ENCODE measurements at places on chromosomes 7 and 10.

- no peak for DNase-seq
Observed at GRCh38 chr7:133606991-133607390, 354.1 kb downstream of the EXOC4 start.

GRCh38 chr7:98051118-98051744, 55.4 kb upstream of the LMTK2 start:
- DNase-seq, result peak; percentile 39

GRCh38 chr7:47503281-47503680, 78.6 kb downstream of the TNS3 start:
- DNase-seq, result no peak

DNA sequence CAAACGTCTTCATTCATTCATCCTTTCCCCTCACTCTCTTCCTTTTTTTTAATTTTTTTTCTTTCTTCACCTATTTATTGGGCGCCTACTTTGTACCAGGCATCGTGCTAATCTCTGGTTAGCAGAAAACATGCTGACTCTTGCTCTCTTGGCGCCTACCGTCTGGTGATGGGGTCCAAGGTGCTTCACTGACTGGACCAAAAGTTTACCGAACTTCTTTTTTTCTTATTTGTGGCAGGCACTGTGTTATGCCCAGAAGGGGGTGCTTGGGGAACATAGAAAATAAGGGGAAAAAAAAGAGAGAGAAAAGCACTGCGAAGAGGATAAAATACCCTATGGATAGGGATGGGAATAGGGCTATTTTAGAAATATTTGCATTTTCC, 505 bp upstream of the FAM204A start:
- DNase-seq, result no peak

- DNase-seq, result no peak
Observed at GRCh38 chr7:128437426-128438332, 18.0 kb upstream of the HILPDA start.

- no peak for DNase-seq
Observed at GRCh38 chr10:131626274-131626673, 274.5 kb upstream of the PPP2R2D start.

GRCh38 chr7:151249034-151249731, 689 bp upstream of the SMARCD3 start:
- peak; percentile 99 for DNase-seq

- peak; percentile 99 for DNase-seq
Observed at GRCh38 chr10:100986952-100987684, at the start of the genes MRPL43 and TWNK. Gene MRPL43 (minus strand): TSS chr10:100987497. CDS start chr10:100987443, 54 bp downstream. Gene TWNK (plus strand): TSS chr10:100987543. CDS start chr10:100988211, 668 bp downstream.

GRCh38 chr10:23150610-23151009, 41.5 kb upstream of the PTF1A start:
- peak; percentile 76 for DNase-seq

DNA sequence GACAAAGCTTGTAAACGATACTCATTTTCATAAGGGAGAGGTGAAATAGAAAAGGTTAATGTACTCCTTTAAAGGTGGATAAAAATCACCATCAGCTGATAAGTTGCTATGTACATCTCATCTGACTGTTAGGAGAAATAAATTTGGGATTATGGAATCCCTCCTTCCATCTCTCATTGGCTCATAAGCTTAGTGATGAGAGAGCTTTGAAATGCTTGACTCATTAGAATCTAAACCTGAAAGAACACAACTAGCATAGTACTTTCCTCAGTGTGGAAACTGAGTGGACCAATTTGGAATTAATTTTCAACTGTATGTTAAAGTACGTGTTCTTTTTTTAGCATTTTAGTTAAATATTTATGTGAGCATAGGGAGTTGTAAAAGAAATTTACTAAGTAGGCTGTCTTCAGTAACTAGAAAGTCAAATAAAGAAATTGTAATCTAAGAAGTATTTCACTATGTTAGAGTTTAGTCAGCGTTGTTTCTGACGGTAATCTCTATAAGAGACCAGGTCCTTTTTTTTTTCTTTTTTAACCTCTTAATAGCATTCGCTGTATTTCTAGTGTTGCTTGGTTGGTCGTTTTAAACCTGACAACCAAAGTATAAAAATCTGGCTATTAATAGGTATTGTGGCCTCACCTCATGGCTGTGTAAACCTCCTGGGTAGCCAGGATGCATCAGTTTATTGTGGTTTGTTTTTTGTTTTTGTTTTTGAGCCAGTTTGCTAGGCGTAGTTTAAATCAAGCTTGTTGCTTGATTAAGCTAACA, 34.4 kb downstream of the FHIP2A start:
- DNase-seq, result no peak
